ENCODE measurements at places on chromosomes 3 and 15.
A peak's percentile ranks its signal among the peaks of the same experiment; 100 is the strongest.

GRCh38 chr3:76107935-76108570 is 322.7 kb upstream of the ZNF717 start:
- DNase-seq = peak; percentile 27

DNA sequence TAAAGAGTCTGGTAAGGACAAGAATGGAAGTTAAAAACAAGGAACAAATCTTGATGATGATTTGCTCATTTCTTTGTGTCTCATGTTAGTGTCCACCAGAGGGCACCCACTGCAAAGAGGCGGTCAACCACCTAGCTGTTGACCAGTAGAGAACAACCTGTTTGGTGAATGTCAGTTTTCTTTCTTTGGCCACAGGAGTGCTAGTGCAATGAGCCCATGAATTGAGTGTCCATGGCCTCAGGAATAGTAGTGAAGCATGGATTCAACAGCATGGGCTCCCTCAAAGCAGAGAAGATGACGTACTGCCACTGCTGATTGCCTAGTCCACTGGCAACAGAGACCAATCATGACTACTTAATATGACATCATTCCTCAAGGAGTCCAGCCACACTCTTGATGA is 10.7 kb upstream of the CNTN6 start:
- DNase-seq = peak; percentile 74

DNA sequence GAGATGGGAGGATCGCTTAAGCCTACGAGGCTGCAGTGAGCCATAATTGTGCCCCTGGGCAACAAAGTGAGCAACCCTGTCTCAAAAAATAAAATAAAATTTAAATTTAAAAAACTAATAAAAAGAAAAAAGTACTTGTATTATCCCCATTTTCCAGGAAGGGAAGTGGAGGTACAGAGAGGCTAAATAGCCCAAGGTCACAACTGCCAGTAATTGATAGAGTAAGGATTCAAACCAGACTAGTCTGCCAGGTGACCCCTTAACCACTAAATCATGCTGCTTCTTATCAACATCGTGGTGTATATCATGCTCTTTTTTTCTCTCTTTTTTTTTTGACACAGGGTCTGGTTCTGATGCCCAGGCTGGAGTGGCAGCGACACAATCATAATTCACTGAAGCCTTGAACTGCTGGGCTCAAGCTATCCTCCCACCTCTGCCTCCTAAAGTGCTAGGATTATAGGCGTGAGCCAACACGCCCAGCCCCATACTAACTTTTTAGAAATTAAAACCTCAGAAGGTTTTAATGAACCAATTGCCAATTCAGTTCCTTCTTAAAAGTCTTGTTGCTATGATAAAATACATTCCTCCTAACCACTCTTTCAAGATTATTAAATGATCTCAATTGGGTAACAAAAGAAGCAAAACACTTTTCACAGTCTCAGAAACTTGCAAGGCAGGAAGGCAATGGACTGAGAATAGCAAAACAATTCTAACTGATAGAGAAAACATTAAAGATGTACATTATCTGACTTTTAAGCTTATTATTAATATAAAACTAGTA is 30.5 kb downstream of the HERC1 start:
- DNase-seq = no peak

DNA sequence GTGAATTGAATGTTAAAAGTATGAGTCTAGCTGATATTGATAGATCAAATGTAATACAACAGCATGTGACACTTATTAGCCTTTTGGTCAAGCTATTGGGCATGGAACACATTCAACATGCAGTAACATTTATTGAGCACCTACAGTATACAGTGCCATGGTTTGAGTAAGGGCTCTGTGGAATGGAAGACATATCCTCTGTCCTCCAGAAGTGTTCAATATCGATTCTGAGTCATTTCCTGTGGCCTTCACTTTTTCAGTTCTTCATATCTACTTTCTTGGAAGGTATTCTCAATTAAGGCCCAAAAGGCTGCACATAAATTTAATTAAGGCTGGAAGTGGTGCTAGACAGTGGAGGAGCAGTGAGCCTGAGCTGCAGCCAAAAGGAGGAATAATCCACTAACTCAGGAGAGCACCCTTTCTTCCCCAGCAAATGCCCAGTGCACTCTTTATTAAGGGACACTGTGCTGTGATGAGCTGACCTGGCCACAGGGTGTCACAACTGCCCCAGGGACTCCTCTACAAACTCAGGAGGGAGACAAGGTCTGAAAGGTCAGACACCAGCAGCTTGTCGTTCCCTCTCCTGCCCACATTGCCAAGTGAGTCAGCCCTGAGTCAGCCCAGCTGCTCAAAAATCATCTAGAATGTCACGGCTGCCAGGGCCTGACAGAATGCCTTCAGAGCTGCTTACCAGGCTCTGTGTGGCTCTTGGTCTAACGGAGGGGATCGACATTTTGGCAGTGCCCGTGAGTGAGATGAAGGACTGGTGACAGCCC is 544.8 kb downstream of the AGBL1 start:
- peak; percentile 96 for DNase-seq

GRCh38 chr15:68593828-68594532 is 15.2 kb downstream of the CORO2B start:
- no peak for DNase-seq

DNA sequence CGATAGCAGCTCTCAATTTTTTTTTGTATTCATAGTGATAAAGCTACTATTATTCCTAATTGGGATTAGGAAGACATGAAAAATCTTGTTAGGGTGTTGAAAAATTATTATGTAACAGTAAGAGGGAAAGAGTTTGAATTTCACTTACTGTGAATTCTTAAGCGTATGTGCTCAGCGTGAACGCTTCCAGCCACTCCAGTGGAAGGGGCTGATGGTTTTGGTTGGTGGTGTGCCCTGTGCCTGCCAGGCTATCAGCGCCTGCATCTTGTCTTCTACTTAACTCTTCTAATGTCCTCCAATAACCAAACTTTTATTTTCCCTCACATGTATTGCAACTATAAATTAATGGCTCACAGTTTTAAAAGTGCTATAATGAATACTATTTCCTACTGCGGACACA is 22.5 kb downstream of the CDIN1 start:
- DNase-seq = no peak

GRCh38 chr3:34260271-34261000 is 462.0 kb downstream of the PDCD6IP start:
- no peak for DNase-seq

DNA sequence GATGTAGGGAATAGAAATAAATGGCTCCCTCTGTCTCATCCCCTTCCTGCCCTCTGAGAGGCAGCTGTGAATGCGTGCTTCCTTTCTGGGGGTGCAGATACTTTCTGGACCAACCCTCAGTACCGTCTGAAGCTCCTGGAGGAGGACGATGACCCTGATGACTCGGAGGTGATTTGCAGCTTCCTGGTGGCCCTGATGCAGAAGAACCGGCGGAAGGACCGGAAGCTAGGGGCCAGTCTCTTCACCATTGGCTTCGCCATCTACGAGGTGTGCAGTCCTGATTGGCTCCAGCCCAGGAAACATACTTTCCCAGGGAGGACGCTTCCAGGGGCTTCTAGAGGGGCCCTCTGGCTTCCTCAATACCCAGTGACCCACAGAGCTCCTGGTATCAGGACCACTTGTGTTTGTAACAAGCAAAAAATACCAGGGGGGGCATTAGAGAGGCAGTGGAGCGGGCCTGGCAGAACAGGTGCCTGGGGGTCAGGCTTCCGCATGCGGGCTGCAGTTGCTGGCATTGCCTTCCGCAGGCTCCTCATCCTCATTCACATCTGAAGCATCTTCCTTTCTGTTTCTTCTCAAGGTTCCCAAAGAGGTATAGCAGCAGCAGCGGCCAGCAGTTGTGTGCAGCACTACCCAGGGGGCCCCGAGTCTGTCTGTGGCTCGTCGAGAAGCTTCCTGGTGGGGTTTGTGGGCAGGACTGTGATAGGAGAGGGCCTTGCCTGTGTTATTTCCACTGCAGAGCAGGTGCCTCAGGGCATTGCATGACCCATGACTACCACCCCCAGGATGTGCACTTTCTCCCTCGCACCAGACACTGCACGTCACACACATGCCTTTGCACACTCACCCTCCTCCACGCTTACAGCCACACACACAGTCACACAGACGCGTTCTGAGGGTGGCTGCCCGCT is 42.5 kb downstream of the CAPN3 start:
- no peak for DNase-seq

DNA sequence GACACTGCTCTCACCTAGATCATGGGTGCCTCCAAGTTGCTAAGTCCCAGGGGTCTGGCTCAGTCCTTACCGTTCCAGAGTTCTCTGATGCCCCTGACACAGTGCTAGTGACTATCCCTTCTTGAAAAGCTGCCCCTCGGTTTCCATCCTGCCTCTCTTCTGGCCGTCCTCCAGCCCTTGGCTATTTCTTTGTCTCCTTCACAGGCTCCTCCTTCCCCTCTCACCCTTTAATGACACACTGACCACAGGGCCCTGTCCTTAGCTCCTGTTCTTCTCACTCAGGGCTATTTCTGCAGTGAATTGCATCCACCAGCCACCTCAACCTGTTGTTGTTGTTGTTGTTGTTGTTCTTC is 31.1 kb downstream of the SLC28A1 start:
- no peak for DNase-seq

- no peak for DNase-seq
Observed at GRCh38 chr3:186788482-186789370, 5.3 kb downstream of the EIF4A2 start.

DNA sequence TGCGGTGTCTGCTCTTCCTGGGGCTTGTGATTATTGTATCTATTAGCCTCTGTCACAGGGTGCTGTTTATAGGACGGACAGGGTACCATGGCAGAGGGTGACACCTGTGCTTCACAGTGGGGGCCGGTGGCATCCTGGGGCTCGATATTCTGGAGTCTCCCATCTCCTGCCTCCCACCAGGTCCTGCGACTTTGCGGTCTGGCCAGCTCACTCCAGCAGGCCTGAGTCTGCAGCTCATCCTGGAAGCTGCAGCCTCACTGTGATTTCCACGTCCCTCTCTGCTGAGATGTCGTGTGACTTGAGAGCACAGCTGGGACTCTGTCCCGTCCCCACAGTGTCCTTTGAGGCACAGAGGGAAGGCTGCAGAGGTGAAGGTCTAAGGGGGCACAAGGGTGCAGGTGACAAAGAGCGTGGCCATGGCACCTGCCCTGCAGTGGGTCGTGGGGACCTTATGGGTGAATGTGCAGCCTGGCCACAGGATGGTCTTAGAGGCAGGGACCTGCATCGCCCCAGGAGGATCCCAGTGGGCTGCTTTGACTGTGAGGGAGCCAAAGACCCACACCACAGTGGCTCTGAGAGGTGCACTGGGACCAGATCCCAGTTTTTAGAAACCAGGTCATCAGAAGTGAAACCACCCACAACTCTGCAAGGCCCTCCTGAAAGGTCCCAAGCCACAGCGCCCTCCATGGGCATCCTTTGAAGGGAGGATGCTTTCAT is 172.8 kb downstream of the KLF13 start:
- DNase-seq = no peak

DNA sequence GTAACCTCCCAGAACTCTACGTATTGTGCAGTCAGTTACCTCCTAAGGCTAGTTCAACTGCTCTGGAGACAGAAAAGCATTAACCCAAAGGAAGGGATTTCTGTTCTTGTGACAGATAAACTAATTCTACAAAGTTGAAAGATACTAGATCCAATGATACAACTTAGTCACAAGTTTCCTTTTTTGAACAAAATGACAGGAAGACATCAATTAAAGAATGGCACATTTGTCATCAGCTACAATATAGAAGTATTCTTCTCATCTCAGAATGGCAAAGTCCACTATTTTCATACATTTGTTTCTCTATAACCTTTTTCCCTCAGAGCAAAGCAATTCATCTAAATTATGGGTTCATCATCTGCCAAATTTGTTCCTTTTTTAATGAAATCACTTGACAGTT is 43.7 kb downstream of the ISL2 start:
- DNase-seq = no peak

GRCh38 chr3:143686638-143687197 is 161.6 kb downstream of the SLC9A9 start:
- no peak for DNase-seq

GRCh38 chr3:71447197-71447596 is 136.3 kb downstream of the FOXP1 start:
- DNase-seq = no peak

GRCh38 chr3:60386306-60386705 is 864.9 kb downstream of the FHIT start:
- DNase-seq = no peak

DNA sequence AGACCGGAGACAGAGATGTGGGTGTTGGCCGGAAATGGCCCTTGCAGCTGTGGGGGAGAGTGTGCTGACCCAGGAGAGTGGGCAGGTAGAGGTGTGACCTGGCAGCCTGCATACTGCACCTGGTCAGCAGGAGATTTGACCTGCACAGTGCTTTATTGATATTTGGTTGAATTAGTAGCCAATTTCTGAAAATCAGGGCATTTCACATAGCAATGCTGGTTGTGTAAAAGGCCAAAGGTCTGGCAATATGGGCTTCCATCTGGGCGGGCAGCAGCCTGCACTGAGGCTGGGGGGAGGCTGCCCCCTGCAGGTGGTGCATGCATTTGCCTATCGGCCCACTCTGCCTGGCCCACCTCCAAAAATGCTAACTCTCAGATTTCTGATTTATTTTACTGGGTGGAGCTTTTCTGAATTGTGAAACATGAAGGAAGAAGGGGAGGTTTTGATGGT is 9.4 kb upstream of the MGLL start:
- peak; percentile 23 for DNase-seq

DNA sequence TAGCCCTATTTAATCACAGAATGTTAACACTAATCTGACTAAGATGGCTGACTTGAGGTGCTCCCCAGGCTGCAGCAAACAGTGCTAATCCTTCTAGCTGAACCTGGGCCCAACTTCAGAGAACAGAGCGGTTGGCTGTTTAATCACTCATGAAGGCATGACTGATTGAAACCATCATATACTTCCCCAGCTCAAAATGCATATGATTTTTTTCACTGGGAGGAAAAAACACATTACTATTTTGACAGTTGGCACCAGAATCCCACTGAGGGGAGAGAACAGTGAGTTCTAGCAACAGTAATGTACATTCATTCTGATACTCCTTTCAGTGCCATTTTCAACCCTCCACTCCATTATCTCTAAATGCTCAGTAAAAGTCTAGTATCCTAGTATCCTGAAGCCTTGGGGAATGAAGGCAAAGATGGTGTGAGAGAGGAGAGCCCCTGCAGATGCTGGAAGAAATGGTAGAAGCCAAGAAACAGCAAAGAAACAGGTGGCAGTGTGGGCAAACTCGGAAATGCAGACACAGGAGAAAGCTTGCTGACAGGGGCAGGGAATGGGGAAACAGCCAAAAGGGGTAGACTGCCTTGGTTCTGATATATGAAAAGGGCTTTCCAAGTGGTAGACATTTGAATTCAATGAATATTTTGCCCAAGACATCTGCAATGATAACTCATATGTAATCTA is 34.4 kb upstream of the CASR start:
- DNase-seq = no peak

Data from H4 (cell line).